ENCODE measurements at places on chromosomes 4 and X. TPM values are rescaled to one million over a fixed set of nuclear protein-coding genes. Genes with fewer than 3 reads are reported as not detected.

NCBP2L gene
- total RNA-seq = not detected

GRCh38 chr4:169222761-169223160, 48.0 kb downstream of the SH3RF1 start:
- DNase-seq = no peak

DNA sequence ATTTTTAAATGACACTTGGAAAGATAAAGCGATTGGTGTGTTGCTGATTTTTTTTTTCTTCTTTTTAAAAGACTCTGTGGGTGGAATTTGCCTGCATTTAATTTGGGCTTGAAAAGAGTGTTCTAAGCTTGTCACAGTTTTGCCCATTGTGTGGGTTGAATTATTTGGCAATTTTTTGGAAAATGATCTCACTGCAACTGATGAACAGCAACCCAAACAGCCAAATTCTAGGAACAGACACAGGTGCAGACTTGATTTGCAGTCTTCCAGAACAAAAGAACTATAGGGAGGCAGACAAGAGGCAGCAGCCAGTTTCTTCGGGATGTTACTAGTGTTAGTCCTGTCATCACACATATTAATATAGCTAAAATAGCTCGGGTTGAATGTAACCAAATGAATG, 40.5 kb downstream of the CASP6 start:
- DNase-seq = no peak

- DNase-seq = peak; percentile 20
Observed at GRCh38 chrX:413322-414201, 26.9 kb upstream of the PPP2R3B start.
